ENCODE measurements at places on chromosomes 2 and 18.

GRCh38 chr18:53142005-53142404 is 802.0 kb downstream of the DCC start:
- no peak for DNase-seq

GRCh38 chr2:241009601-241010530 is 11.4 kb downstream of the SNED1 start:
- DNase-seq, result no peak

GRCh38 chr2:5373200-5373599 is 319.0 kb upstream of the SOX11 start:
- DNase-seq, result no peak

DNA sequence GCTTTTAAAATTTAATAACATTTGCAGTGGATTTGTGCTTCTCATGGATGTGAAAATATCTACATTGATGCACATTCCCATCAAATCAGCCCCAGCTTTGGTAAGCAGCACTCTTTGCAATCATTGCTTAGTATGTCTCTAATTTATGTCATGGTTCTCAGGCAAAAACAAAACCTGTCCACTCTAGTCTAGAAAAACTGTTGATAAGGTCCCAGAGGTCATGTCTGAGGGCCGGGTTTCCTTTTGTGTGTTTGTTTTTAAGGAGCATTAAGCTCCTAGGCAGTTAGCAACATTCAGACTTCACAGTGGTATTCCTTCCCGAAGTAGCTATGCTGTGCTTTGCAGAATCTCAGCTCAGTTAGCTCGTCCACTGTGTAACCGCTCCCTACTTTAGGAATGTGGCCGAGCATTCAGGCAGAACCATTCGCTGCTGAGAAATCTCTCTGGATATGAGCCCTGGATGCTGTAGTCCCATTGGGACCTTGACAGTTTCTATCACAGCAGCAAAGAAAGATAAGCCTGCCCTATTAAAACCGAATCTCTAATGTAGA is 4.0 kb downstream of the DIPK1C start:
- DNase-seq, result no peak

- DNase-seq, result no peak
Observed at GRCh38 chr2:105313877-105314276, 15.7 kb downstream of the TGFBRAP1 start.

GRCh38 chr18:32042337-32042736 is 23.7 kb downstream of the RNF125 start:
- no peak for DNase-seq

GRCh38 chr2:231727621-231728020 is 19.3 kb downstream of the PTMA start:
- no peak for DNase-seq

- DNase-seq, result no peak
Observed at GRCh38 chr18:11826836-11827235, 24.4 kb upstream of the CHMP1B start.

GRCh38 chr2:45808294-45808800 is 156.9 kb downstream of the PRKCE start:
- no peak for DNase-seq
